A549 treated with GW870086 at 1 μM for 4 hours (cell line): ENCODE measurements at places on chromosomes 12 and 14. TPM values are rescaled to one million over a fixed set of nuclear protein-coding genes. Genes with fewer than 3 reads are reported as not detected.

The CEBPE gene
- total RNA-seq: not detected in 5 replicates

The FOXM1 gene
- total RNA-seq: 81.4 to 98.0 TPM (median 90.6 TPM) in 5 replicates

The PRKAB1 gene
- total RNA-seq: 34.1 to 38.3 TPM (median 34.7 TPM) in 5 replicates

The ADAM20 gene
- not detected in 5 replicates for total RNA-seq

The C12orf54 gene
- not detected in 5 replicates for total RNA-seq

The DTX1 gene
- total RNA-seq: 0.41 to 0.56 TPM (median 0.50 TPM) in 5 replicates

The FIGNL2 gene
- 0.16 to 0.34 TPM (median 0.25 TPM) in 5 replicates for total RNA-seq

The SMCO3 gene
- 0.06 TPM in 1 of 5 replicates, not detected in the others for total RNA-seq

The TMEM63C gene
- total RNA-seq: 1.2 to 1.9 TPM (median 1.8 TPM) in 5 replicates

The SYNDIG1L gene
- total RNA-seq: not detected in 5 replicates

The BIN2 gene
- total RNA-seq: 0.14 to 0.18 TPM (median 0.17 TPM) in 3 of 5 replicates, not detected in the others

The LMNTD1 gene
- total RNA-seq: not detected in 5 replicates

The CCNB1IP1 gene
- total RNA-seq: 37.5 to 48.0 TPM (median 40.6 TPM) in 5 replicates

The KRT80 gene
- 30.3 to 43.4 TPM (median 36.8 TPM) in 5 replicates for total RNA-seq

The FAM90A1 gene
- total RNA-seq: 0.10 to 0.11 TPM (median 0.10 TPM) in 3 of 5 replicates, not detected in the others

The KERA gene
- total RNA-seq: not detected in 5 replicates

The POTEM gene
- not detected in 5 replicates for total RNA-seq

The INHBE gene
- total RNA-seq: 0.11 to 0.17 TPM (median 0.13 TPM) in 4 of 5 replicates, not detected in the other

The ZNF839 gene
- 5.9 to 7.7 TPM (median 6.7 TPM) in 5 replicates for total RNA-seq

The RPL10L gene
- not detected in 5 replicates for total RNA-seq
